Sigmoid colon (tissue), 7 donors: ENCODE measurements at places on chromosomes 11 and 22. TPM values are rescaled to one million over a fixed set of nuclear protein-coding genes. Genes with fewer than 3 reads are reported as not detected.
A peak's percentile ranks its signal among the peaks of the same experiment; 100 is the strongest.

The TRIM49C gene
- not detected for total RNA-seq

The FXYD2 gene
- total RNA-seq: 4.1 TPM

The SCN3B gene
- total RNA-seq: 2.5 TPM

The C22orf31 gene
- not detected for total RNA-seq

The ZNF215 gene
- total RNA-seq: 0.49 TPM

DNA sequence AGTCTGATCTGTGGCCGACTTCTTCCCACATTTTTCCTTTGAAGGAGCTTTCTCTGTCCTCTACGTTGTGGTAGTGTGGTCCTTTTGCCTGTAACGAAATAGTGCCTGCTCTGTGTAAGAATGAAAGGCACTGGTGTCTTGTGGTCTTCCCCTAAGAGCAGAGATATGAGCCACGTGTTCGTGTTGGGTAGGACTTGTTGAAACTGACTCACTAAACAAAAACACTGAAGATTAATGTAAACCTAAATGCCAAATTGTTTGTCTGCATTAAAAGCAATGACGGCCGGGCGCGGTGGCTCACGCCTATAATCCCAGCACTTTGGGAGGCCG is 10.1 kb upstream of the RPS3 start:
- no peak overlapping the region for H3K27ac ChIP-seq
- no peaks in the 10 kb centered on the region for H3K27me3 ChIP-seq
- no peak overlapping the region for H3K4me3 ChIP-seq
- H3K36me3 ChIP-seq: no peaks in the 10 kb centered on the region
- DNase-seq: peak; percentile 26

DNA sequence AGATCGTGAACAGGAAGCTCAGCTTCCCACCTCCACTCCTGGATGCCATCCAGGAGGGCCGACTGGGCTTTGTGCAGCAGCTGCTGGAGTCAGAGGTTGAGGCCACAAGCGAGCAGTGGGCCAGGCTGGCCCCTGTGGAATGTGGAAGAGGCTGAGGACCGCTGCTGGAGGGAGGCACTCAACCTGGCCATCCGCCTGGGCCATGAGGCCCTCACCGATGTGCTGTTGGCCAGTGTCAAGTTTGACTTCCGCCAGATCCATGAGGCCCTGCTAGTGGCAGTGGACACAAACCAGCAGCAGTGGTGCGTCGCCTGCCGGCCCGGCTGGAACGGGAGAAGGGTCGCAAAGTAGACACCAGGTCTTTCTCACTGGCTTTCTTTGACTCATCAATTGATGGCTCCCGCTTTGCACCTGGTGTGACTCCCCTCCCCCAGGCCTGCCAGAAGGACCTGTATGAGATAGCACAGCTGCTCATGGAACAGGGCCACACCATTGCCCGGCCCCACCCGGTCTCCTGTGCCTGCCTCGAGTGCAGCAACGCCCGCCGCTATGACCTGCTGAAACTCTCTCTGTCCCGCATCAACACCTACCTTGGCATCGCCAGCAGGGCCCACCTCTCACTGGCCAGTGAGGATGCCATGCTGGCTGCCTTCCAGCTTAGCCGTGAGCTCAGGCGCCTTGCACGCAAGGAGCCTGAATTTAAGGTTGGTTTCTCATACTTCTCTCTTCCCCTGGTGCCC is 24.9 kb downstream of the ART5 start:
- H3K4me3 ChIP-seq: no peak overlapping the region
- H3K4me1 ChIP-seq: no peaks in the 10 kb centered on the region
- H3K27me3 ChIP-seq: no peaks in the 10 kb centered on the region

GRCh38 chr11:120180551-120181232 is 30.1 kb upstream of the OAF start:
- DNase-seq: peak; percentile 71
- no peaks in the 10 kb centered on the region for H3K36me3 ChIP-seq
- H3K4me1 ChIP-seq: peaks cover 10% of the 10 kb centered on the region

- no peak for DNase-seq
- peaks cover 22% of the 10 kb centered on the region for H3K4me1 ChIP-seq
- peaks cover 27% of the 10 kb centered on the region for H3K27me3 ChIP-seq
- H3K4me3 ChIP-seq: peak within 1 kb of the TSS; percentile 0
Measured at GRCh38 chr11:15073361-15074205, at the start of gene CALCB. TSS of gene CALCB (plus strand) at chr11:15073593. CDS start at chr11:15074719, 1,126 bp downstream.

GRCh38 chr22:31055635-31056159 is 25.4 kb upstream of the SMTN start:
- H3K4me1 ChIP-seq: peaks cover 49% of the 10 kb centered on the region
- H3K27me3 ChIP-seq: no peaks in the 10 kb centered on the region
- peak; percentile 99 for DNase-seq
- no peaks in the 10 kb centered on the region for H3K36me3 ChIP-seq
- peak overlapping the region; percentile 97 for H3K27ac ChIP-seq

DNA sequence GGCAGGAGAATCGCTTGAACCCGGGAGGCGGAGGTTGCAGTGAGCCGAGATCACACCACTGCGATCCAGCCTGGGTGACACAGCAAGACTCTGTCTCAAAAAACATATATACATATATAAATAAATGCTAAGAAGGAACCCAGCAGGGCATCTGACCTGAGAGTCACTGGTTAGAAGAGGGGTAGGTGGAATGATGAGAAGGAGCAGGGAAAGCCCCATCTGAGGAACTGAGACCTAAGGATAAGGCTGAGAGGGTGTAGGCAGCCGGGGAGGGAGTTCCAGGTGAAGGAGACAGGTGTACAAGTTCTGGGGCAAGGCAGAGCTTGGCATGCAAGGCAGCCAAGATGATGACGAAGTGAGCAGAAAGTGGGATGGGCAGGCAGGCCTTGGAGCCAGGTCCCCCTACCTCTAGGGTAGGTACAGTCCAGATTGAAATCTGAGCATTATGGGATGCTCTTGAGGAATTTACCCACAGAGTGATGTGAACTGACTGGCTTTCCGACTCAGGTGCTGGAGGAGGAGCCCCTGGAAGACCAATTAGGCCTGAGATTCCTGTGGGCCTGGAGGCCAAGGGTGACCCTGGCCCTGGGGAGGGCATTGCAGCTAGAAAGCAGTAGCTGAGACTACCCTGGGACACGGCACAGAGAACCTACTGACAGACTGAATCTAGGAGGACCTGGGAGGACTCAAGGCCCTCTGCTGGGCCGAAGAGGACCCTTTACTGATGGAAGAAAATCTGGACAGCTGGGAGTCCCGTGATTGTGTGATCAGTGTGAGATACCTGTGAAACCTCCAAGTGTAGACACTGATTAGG is 22.8 kb downstream of the KLHL22 start:
- no peaks in the 10 kb centered on the region for H3K4me1 ChIP-seq
- H3K27me3 ChIP-seq: no peaks in the 10 kb centered on the region
- no peak overlapping the region for H3K4me3 ChIP-seq
- H3K36me3 ChIP-seq: peaks cover 22% of the 10 kb centered on the region
- DNase-seq: peak; percentile 36

DNA sequence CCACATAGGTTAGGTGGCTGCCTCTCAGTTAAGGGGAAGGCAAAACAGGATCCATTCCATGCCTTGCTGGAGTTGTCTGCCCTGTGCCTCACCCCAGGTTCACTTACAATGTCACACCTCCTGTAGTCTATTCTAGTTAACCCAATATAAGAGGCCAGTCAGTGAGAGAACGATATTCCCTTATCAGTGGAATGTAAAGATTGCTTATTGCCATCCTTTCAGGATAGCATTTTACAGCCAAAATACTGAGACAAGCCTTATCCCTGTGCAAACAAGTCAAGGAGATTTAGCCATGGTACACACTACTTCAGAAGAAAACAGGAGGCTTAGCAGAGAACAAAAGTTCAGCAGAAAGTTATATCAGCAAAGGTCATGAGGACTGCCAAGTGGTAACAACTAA is 5.5 kb downstream of the CYP2R1 start:
- peak overlapping the region; percentile 34 for H3K27ac ChIP-seq
- H3K4me3 ChIP-seq: no peak overlapping the region
- H3K4me1 ChIP-seq: peaks cover 14% of the 10 kb centered on the region

GRCh38 chr22:37546437-37547250 is 13.6 kb upstream of the CDC42EP1 start:
- H3K27ac ChIP-seq: peak overlapping the region; percentile 87
- peak overlapping the region; percentile 34 for H3K4me3 ChIP-seq
- H3K27me3 ChIP-seq: no peaks in the 10 kb centered on the region

DNA sequence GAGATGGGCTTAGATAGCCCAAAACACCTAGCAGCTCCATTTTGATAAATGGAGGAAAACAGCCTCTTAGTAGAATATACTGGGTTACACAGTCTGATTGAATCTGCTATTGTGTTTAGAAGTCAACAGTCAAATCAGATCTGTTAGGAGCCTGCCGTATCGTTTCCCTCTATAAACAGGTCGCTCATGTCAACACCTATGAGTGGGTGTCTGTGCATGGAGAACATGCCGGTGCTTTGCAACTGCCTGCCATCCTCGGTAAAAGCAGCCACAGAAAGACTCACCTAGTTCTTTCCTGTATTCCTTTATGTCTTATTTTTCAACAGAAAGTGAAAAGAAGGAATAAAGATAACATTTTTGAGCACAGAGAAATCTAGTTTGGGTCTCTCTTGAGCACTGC is 99.4 kb downstream of the ETS1 start:
- no peak for DNase-seq
- no peak overlapping the region for H3K4me3 ChIP-seq
- no peaks in the 10 kb centered on the region for H3K27me3 ChIP-seq
- H3K36me3 ChIP-seq: peaks cover 32% of the 10 kb centered on the region

- H3K27ac ChIP-seq: no peak overlapping the region
- no peaks in the 10 kb centered on the region for H3K36me3 ChIP-seq
- DNase-seq: no peak
- H3K4me1 ChIP-seq: no peaks in the 10 kb centered on the region
- H3K4me3 ChIP-seq: no peak overlapping the region
- H3K27me3 ChIP-seq: peaks cover 7% of the 10 kb centered on the region
Measured at GRCh38 chr11:134425413-134425812, 13.4 kb upstream of the B3GAT1 start.

DNA sequence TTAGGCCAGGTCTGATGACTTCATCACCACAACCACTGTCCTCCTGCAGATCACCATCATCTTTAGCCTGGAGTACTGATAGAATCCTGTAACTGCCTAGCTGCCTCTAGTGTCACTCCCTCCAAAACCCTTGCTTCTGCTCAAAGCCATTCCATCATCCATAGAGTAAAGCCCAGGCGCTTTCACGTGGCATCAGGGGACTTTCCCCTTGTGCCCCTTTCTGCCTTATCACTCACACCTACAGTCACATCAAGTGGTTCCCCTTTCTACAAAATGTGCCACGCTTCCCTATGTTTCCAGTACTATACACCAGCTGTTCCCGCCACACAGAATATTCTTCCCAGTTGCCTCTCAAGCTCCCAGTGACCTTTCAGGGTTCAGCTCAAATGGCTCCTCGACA is 75.9 kb downstream of the MN1 start:
- H3K27me3 ChIP-seq: no peaks in the 10 kb centered on the region
- H3K27ac ChIP-seq: peak overlapping the region; percentile 67
- H3K4me3 ChIP-seq: no peak overlapping the region
- no peak for DNase-seq
- H3K4me1 ChIP-seq: no peaks in the 10 kb centered on the region

- no peak overlapping the region for H3K4me3 ChIP-seq
- H3K27ac ChIP-seq: no peak overlapping the region
- H3K4me1 ChIP-seq: no peaks in the 10 kb centered on the region
- H3K27me3 ChIP-seq: peaks cover 9% of the 10 kb centered on the region
- H3K36me3 ChIP-seq: no peaks in the 10 kb centered on the region
Measured at GRCh38 chr22:22091400-22091878, 108.9 kb upstream of the TOP3B start.

- H3K27ac ChIP-seq: no peak overlapping the region
- no peak for DNase-seq
- no peaks in the 10 kb centered on the region for H3K36me3 ChIP-seq
- H3K27me3 ChIP-seq: no peaks in the 10 kb centered on the region
Measured at GRCh38 chr11:104531075-104531474, 367.1 kb upstream of the PDGFD start.

- no peaks in the 10 kb centered on the region for H3K4me1 ChIP-seq
- no peak overlapping the region for H3K4me3 ChIP-seq
- no peak overlapping the region for H3K27ac ChIP-seq
Measured at GRCh38 chr11:7696424-7696823, 9.9 kb downstream of the OVCH2 start.

- no peak for DNase-seq
- peak overlapping the region; percentile 50 for H3K27ac ChIP-seq
- H3K4me1 ChIP-seq: peaks cover 19% of the 10 kb centered on the region
- H3K4me3 ChIP-seq: no peak overlapping the region
Measured at GRCh38 chr11:10606536-10607208, 38.2 kb upstream of the LYVE1 start.

GRCh38 chr11:85236211-85236610 is 390.9 kb downstream of the DLG2 start:
- no peak overlapping the region for H3K27ac ChIP-seq
- no peak for DNase-seq
- no peaks in the 10 kb centered on the region for H3K4me1 ChIP-seq
- no peaks in the 10 kb centered on the region for H3K36me3 ChIP-seq
- H3K27me3 ChIP-seq: no peaks in the 10 kb centered on the region
- no peak overlapping the region for H3K4me3 ChIP-seq

DNA sequence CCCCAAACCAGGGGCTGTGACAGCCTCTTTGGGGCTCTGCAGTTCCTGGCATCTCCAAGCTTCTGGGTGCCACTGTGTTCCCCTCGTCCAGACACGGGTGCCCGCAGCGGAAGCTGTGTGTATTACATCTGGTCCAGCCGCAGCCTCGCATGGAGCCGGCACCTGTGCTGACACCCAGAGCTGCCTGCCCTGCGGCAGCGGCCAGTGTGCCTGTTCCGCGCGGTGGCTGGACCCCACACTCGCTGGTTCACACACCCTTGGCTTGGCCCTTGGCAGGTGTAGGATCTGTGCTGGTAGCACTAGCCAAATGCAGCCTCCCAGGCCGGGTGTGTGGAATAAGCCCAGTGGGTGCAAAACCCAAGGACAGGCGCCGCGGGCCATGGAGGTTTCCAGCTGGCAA is 24.5 kb upstream of the RNASEH2C start:
- no peaks in the 10 kb centered on the region for H3K27me3 ChIP-seq
- H3K27ac ChIP-seq: no peak overlapping the region
- DNase-seq: no peak
- H3K4me3 ChIP-seq: no peak overlapping the region
- H3K36me3 ChIP-seq: no peaks in the 10 kb centered on the region
- no peaks in the 10 kb centered on the region for H3K4me1 ChIP-seq

GRCh38 chr22:50734986-50735738 is 2.8 kb upstream of the ACR start:
- H3K27me3 ChIP-seq: peaks cover 33% of the 10 kb centered on the region
- H3K4me1 ChIP-seq: no peaks in the 10 kb centered on the region
- peak; percentile 44 for DNase-seq
- H3K27ac ChIP-seq: no peak overlapping the region

GRCh38 chr11:101931692-101932091 is 15.4 kb upstream of the ANGPTL5 start:
- no peaks in the 10 kb centered on the region for H3K27me3 ChIP-seq
- H3K27ac ChIP-seq: no peak overlapping the region
- DNase-seq: no peak
- H3K36me3 ChIP-seq: no peaks in the 10 kb centered on the region
- H3K4me3 ChIP-seq: no peak overlapping the region

GRCh38 chr11:5288906-5289550 is 12.7 kb downstream of the OR51B4 start:
- H3K4me3 ChIP-seq: no peak overlapping the region
- no peak for DNase-seq
- H3K27ac ChIP-seq: no peak overlapping the region
- no peaks in the 10 kb centered on the region for H3K36me3 ChIP-seq
